Right forelimb (tissue), 1 donor: ENCODE measurements at places on chromosomes 3 and 15.

DNA sequence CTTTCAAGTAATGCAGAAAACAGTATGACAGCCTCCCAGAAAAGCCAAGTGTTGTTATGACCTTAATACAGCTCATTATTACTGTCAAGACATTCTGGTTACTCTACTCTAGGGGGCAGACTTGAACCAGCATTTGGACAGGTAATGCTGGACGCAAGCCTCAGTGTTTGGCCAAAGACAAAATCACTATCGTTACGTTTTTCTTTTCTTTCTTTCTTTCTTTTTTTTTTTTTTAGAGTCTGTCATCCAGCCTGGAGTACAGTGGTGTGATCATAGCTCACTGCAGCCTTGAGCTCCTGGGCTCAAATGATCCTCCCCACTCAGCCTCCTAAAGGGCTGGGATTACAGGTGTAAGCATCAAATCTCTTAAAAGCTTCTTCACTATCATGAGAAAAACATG lies 29.4 kb upstream of the TMEM45A start:
- DNase-seq: no peak

- DNase-seq: no peak
Observed at GRCh38 chr3:134105876-134106556, 76.3 kb upstream of the SLCO2A1 start.

GRCh38 chr3:173676094-173676493 lies 278.6 kb downstream of the NLGN1 start:
- DNase-seq: no peak

GRCh38 chr3:69683082-69683806 lies 56.0 kb upstream of the MITF start:
- DNase-seq: no peak

GRCh38 chr3:49703443-49703927 lies 14.1 kb downstream of the RNF123 start:
- DNase-seq: no peak

DNA sequence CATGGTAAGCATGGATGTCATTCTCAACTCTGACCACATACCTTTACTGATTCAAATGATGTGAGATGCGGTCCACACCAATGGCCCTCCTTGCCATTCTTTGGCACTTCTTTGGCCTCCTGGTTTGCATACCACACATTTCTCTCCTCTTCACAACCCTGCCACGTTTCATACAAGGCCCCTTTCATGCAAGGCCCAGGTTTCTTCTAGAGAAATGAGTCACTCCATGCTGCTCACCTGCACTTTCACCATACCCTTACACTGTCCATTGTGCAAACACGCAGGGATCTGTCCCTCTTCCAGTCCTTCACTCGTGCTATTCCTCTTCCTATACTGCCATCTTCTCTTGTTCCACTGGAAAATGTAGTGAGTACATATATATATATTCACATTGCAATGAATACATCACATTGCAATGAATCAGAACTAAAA lies 24.4 kb upstream of the SLC24A5 start:
- DNase-seq: no peak

DNA sequence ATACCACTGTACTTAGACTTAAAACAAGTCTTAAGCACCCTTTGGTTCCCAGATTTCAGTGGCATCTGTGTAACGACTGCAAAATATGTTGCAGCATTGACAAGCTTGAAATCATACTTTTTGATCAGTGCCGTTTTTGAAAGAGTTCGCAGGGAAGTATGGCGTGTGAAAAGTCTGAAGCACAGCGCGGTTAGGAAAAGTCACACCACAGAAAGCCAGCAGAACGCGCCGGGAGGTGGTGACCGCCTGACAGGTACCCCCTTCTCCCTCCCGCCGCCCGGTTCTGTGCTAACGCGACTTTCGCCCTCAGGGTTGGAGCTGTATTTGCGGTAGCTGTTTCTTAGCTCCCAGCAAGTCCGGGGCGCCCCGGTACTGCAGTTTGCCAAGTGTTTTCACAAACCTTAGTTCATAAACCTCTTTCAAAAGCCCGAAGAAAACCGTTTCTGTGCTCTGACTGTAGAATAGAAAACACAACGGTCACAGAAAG lies 481 bp upstream of the CRYBG3 start:
- no peak for DNase-seq
